ENCODE measurements at places on chromosomes 1 and 21.

- no peak for DNase-seq
These were observed 56.1 kb downstream of the HSF2BP start for GRCh38 chr21:43603233-43603626.

GRCh38 chr21:31195334-31196015 lies 148.6 kb downstream of the TIAM1 start:
- DNase-seq: no peak

- no peak for DNase-seq
These were observed 2.2 kb downstream of the COPA start for GRCh38 chr1:160340866-160341265.

- no peak for DNase-seq
These were observed 270.5 kb downstream of the NPHP4 start for GRCh38 chr1:5721634-5722215.

GRCh38 chr1:178910023-178910422 lies 39.1 kb upstream of the ANGPTL1 start:
- no peak for DNase-seq

DNA sequence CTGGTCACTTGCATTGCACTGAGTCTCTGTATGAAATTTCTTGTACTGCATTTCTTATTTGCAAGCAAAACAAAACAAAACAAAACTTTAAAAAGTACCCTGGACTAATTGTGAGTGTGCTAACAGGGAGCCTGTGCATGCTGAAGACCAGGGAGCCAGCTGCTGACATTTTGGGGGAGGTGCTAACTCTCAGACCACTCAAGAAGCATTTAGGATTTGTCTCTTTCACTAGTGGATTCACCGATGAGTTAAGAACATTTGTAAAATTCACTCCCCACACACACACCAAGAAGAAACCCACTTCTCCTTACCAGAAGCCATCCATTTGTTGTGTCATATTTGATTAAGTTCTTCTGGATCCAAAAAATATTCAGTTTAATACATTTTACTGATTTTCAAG lies 95.7 kb upstream of the C1orf105 start:
- DNase-seq: no peak

DNA sequence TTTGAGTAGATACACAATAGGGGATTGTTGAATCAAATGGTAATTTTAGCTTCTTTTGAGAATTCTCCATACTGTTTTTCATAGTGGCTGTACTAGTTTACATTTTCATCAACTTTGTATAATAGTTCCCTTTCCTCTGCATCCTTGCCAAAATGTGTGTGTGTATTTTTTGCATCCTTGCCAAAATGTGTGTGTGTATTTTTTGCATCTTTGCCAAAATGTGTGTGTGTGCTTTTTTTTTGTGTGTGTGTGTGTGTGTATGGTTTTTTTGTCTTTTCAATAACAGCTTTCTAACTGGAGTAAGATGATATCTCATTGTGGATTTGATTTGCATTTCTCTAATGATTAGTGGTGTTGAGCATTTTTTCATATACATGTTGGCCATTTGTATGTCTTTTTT lies 105.4 kb downstream of the ATP6V1G3 start:
- DNase-seq: no peak

- no peak for DNase-seq
These were observed 10.6 kb upstream of the LRRC39 start for GRCh38 chr1:100188617-100189016.

DNA sequence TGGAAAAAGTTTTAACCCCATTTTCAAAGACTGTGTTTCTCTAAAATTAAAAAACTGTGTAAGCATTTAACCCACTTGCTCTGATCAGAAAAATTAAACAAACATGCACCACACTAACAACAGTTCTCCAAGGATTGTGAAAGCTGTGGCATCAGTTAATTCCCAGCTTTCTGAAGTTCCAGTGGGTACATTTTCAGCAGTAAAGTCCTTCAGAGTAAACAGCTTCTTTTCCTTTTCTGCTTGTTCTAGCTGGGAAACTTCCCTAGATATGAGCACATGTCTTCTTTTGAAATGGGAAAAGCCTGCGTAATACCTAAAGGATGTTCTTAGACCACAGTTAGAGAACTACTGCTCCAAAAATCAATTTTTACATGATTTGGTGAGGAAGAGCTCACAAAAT lies 11.1 kb downstream of the PRRX1 start:
- DNase-seq: no peak

DNA sequence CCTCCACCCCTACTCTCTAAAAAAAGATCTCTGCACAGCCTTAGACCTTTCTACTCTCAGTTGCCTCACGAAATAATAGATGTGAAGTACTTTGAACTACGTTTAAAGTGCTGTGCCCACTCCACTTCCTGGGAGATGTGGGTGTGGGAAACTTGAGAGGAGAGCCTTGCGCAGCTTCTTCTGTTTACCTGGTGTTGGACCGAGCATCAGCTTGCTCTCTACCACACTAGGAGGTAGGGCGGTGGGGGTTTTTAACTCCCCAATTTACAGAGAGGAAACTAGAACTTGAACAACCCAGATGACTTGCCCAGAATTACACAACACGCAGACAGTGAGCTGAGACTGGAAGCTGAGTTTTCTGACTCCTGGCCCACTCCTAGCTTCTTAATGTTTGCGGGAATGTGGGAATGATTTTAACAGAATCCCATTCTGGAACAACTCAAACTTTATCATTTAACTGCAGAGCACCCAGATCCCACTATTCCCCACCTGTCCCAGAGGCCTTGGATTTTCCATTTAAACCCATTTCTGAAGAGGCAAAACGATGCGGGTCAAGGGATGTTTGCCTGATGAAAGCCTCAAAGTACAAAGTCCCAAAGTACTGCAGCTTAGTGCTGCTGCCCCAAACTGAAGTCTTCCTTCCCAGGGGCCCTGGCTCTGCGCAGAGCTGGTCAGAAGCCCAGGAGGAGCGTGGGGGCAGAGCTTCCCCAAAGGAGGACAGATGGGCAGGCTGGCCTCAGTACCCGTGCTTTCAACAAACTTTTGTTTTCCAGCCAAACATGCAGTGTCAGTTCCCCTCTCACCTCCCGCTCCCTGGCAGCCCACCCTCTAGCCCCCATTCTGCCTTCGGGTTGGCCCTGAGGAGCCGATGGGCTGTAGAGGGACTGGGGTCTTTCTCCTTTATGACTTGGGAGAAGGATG lies 19.0 kb downstream of the BTG2 start:
- no peak for DNase-seq

GRCh38 chr1:165383067-165383466 lies 26.6 kb upstream of the LMX1A start:
- no peak for DNase-seq

DNA sequence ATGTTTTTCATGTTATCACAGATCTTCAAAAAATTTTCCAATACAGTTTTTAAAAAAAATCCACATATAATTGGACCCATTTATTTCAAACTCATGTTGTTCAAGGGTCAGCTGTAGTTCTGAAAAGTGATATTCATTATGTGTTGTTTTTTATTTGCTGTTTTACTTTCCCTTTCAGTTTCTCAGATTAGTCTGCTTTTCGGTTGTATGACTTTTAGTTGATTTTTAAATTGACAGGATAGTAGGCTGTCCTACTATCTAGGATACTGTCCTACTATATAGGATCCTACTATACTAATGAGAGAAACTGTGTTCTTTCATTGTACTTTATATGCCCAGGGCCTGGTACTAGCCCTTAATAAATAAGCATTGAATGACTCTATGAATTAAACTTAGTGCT lies 33.6 kb upstream of the GPR52 start:
- no peak for DNase-seq

- DNase-seq: no peak
These were observed 1.2 kb downstream of the ZNF692 start for GRCh38 chr1:248857749-248858095.
